ENCODE measurements at places on chromosomes 7 and 10.
A peak's percentile ranks its signal among the peaks of the same experiment; 100 is the strongest.

- no peak for DNase-seq
These were observed 6.7 kb upstream of the AIFM2 start for GRCh38 chr10:70139151-70139996.

GRCh38 chr7:27992755-27993493 lies 187.7 kb downstream of the JAZF1 start:
- DNase-seq = no peak

GRCh38 chr10:129756912-129757901 lies 206.9 kb downstream of the EBF3 start:
- DNase-seq = no peak

DNA sequence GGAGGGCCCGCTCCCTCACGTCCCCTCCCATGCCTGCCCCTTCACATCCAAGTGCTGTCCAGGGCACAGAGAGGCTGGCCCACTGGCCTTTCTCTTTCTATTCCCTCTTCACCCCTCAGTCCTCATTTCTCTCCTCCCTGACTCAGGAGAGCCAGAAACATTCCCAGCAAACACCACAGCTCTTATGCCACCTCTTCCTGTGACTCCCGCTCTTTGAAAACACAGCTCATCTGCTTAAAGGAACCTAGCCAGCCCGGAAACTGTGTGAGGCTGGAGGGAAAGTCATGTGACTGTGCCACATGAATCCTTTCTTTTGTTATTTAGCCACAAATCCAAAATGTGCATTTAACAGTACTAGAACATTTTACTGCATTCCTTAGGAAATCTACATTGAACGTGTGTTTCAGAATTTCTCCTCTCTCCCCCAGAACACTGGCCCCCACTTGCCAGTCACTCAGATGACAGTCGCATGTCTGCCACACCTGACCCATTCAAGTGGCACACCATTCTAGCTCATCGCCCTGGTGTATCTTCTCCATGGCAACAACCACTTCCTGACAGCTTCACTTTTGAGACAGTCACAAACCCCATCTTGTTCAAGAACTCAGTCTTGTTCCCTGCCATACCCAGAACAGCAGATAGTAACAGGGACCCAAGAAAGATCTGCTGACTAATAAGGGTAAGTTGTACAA lies 42.8 kb downstream of the GRB10 start:
- DNase-seq = peak; percentile 48

- DNase-seq = no peak
These were observed 109.5 kb downstream of the NRF1 start for GRCh38 chr7:129721068-129721467.

GRCh38 chr7:152341914-152342236 lies 93.9 kb downstream of the KMT2C start:
- DNase-seq = no peak

GRCh38 chr10:84366041-84366440 lies 37.7 kb downstream of the CCSER2 start:
- no peak for DNase-seq

DNA sequence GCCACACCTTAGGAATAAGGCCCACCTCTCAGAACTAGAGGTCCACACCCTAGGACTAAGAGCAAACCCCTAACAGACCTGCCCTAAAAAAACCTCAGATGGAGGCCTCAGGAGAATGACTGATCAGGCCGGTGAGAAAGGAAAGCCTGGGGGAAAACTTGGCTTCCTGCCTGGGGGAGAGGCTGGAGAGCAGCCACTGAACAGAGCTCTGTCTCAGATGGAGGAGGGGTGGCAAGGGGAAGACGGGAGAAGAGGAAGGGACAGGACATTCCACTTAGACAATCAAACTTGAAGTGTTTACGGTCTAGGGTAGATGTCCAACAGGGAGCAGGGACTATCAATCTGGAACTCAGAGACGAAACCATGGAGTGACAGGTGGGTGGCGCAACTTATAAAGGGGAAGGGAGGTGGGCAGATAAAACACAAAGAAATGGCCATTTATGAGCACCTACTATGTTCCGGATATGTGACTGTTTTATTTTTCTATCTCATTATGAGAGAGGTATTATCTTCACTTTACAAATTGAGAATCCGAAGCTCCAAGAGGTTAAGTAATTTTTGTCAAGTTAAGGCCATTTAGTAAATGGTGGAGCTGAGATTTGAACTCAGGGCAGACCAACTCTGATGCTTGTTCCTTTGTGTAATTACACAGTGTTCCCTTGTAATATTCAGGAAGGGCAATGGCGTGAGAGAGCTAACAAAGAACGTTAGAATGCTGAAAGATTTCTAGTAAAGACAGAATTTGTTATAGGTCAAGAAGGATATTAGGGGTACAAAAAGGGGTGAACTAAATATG lies 82.6 kb downstream of the DNMBP start:
- DNase-seq = no peak

DNA sequence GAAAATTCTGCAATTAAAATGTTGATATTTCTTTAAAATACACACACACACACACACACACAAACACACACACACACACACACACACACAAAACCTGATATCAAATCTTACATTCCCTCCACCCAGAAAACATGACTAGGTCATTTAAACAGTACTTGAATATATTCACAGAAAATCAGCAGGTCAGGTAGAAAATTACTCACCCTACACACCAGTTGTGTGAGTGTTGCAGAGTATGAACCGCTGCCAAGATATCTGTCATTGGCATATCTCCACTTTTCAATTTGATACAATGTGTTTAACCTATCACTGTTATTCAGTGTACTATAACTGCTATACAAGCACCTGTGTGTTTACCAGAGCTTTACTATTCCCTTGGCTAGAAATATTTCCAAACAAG lies 283.6 kb upstream of the LRRTM3 start:
- no peak for DNase-seq

GRCh38 chr10:126124668-126125349 lies 228.4 kb downstream of the FANK1 start:
- DNase-seq = no peak
